Right lobe of liver (tissue), 6 donors: ENCODE measurements at places on chromosomes 5 and 9.
A peak's percentile ranks its signal among the peaks of the same experiment; 100 is the strongest.

- no peak for DNase-seq
Observed at GRCh38 chr9:20872340-20872977, 159.0 kb downstream of the HACD4 start.

DNA sequence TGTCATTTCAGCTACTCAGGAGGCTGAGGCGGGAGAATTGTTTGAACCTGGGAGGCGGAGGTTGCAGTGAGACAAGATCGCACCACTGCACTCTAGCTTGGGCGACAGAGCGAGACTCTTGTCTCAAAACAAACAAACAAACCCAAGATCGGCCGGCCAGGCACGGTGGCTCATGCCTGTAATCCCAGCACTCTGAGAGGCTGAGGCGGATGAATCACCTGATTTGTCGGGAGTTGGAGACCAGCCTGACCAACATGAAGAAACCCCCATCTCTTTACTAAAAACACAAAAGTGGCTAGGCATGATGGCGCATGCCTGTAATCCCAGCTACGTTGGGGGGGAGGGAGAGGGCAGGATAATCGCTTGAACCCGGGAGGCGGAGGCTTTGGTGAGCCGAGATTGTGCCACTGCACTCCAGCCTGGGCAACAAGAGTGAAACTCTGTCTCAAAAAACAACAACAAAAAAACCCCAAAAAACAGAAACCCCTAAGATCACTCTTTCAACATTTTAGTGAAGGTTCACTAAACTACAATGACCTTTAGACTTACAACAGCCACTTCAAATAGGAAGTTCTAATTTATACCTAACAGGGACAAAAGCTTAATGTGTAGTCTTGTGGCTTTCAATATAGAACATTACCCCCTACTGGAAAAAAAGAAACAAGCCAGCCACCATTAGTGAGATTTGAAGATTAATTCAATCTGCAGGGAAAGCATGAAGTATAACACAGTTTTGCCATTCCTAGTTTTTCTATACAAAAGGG lies 7.0 kb downstream of the HSPA9 start:
- peak; percentile 31 for DNase-seq

- no peak for DNase-seq
Observed at GRCh38 chr5:14579246-14579645, 2.3 kb upstream of the OTULINL start.

GRCh38 chr9:122318284-122318683 lies 52.5 kb upstream of the PTGS1 start:
- no peak for DNase-seq
